HEK293T (cell line): ENCODE measurements at places on chromosomes 13 and 19.

GRCh38 chr13:21673539-21673788 is 2.6 kb downstream of the FGF9 start:
- no peak for DNase-seq

DNA sequence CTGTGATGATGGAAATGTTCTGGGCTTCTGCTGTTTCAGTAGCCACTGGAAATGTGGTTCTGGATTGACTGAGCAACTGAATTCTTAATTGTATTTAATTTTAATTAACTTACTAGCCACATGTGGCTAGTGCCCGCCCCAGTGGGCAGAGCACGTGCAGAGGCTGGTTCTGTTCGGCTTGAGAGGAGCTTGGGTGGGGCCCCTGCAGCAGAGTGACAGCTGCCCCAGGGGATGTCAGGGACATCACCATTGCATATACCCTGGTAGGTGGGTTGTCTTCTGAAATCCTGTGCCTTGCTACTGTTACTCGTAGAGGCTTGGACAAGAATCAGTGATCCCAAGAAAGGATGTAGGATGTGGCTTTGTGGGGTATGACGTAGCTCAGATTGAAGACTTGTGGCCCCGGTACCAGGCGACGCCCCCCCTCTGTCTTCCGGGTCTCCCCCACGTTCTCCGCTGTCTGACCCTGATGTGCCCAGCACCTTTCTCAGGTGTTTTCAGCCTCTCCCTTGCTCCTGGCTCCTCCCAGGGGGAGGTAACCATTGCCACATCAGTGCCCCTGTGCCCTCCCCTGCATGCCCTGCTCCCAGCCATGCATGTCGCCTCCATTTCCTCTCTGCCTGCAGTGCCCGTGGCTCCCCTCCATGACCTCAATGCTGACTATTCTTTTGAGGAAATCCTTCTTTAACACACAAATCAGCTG is 102.6 kb upstream of the RNF113B start:
- DNase-seq: no peak

DNA sequence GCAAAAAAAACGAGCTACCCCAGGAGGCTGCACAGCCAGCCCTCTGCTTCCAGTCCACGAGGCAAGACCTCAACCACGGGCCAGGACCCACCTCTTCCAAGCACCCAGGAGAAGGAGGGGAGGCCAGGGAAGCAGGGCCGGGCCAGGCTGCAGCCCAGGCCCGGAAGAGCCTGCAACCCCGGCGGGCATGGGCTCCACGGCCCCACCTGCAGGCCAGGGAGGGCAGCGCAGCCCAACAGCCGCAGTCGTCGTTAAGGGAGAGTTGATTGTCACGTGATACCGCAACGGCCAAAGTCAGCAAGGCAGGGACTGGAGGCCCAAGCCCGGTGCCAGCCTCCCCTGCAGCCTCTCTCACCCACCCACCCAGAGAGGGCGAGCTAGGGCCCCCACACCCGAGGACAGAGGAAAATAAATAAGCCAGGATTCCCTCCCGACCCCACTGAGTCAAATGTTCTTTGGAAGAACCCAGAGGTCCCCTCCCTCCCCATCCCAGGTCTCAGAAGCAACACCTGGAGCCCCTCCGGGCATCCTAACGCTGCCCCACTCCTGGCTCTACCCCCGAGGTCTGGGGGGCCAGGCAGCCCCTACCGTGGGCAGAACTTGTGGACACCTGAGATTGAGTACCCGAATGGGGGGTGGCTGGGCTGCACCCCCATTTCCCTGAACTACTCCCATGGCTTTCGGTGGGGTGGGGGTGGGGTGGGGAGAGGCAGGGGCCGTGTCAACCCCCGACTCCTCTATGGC is 5.2 kb upstream of the REXO1 start:
- DNase-seq: peak; percentile 85

GRCh38 chr19:44260343-44260681 is 626 bp downstream of the ZNF233 start:
- no peak for DNase-seq

GRCh38 chr19:33399745-33400681 is 26.5 kb downstream of the CEBPG start:
- DNase-seq: no peak

DNA sequence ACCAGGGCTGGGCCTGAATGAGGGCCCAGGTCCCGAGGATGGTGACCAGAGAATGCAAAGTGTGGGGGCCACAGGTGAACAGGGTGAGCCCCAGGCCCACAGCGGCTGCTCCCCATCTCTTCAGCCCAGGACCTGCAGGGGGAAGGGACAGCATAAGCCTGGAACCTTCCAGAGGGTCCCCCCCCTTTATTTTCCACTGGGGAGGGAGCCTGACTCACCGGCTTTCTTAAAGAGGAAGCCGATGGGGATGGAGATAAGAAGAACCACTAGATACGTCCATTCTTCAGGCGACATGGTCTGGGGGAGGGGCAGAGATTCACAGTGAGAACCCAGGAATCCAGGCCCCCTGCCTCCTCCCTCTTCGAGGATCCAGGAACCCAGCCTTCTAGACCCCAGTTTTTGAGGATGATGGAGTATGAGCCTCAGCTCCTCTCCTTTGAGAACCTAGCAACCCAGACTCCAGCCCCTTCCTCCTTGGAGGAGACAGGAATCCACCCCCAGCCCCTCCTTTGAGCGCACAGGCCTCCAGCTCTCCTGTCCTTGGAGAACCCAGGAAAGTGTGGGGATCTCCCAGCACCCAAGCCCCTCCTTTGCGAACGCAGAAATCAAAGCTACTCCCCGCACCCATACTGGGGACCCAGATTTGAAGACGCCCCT is 1.0 kb downstream of the MBOAT7 start:
- DNase-seq: no peak

DNA sequence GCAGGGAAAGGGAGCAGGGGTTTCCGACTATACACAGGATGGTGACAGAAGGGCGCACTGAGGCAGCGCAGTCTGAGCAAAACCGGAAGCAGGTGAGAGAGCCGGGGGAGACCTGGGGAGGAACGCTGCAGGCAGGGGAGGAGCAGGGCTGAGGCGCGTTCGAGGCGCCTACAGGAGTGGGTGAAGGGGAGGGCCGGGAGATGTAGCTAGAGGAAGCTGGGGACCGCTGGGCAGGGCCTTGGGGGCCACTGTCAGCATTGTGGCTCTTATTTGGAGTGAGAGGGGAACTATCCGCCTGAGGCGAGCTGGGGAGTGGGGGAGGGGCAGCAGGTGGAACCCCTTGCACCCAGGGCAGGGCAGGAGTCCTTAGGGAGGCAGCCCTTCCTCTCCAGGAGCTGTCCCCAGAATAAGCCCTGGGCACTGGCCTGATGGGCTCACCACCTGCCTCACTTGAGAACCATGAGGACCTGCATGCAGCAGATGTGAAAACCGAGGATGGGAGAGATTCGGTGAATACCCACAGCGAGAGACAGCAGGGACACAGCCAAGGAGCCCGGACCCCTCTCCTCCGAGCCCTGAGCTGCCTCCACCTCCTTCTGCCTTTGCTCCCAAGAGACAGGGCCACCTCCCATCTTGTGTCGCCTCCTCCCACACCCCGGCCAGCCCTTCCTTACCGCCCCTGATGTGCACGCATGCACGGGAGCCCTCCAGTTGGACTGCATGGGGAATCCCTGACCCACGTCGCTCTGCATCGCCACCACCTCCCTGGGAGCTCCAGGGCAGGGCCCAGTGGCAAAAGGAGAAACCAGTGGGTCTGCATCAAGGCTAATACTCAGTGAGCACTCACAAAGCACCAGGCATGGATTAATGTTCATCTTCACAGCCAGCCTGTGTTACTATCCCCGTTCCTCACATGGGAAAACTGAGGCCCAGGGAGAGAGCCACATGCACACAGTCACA is 10.3 kb downstream of the AKT2 start:
- DNase-seq: no peak

DNA sequence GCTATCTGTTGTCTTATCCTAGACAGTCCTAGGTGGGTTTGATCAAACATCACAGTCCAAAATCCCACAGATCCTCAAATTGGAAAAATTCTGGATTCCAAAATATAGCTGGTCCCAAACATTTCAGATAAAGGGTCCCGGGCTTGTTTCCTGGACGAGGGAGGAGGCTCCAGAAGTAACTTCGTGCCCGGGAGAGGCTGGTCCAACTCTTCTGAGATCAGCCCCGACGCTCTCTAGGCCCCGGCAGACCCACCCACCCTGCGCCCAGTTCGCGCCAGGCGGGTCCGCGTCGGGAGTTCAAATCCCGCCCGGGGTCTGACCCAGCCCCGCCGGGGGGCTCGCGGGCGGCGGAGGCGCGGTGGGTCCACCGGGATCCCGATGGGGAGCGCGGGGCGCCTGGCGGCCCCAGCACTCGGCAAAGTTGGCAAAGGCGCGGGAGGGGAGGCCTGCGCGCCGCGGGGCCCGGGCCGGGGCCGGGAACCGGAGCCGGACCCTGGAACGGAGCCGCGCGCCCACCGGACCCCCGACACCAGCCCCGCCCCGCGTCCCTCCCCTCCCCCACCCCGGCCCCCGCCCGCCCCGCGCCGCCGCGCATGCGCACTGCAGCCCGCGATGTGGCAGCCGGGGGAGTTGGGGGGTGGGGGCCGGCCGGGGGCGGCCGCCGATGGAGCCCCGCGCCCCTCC is 513 bp downstream of the MIER2 start:
- DNase-seq: peak; percentile 82

DNA sequence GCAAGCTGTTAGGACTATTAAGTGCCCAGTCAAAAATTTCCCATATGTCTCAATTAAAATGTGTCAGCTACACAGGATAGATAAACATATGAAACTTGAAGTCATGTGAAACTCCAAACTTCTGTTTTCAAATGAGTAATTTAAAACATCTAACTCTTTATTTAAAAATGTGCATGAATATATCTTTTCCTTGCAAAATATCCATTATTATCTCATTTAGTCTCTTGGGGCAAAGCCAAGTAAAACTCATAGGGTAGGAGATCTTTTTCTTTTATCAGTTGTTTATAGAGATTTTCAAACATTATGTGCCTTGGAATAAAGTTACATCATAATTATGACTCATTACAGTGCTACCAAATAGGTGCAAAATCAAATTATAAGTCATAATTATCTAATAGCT is 2020.1 kb upstream of the PRR20A start:
- DNase-seq: no peak

GRCh38 chr19:1774989-1775772 is 21.9 kb downstream of the ONECUT3 start:
- peak; percentile 69 for DNase-seq

- DNase-seq: no peak
Measured at GRCh38 chr19:11261431-11261970, 823 bp downstream of the DOCK6 start.

DNA sequence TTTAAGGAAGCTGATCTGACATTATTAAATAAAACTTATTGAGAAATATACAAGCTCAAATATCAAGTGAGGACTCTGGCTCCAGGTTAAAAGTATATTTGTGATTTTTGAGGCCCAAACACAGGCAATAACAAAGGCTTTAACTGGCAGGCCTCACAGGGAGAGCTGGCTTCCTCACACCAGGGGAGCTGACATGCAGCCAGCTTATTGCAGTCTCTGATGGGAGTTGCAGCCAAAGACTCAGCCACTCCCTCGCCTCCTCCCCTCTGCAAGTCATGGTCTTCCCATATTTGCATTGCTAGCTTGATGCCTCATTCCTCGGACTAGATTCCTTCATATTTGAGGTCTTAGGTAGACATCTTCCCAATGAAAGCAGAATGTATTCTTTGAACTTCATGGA is 647.1 kb upstream of the SLITRK6 start:
- DNase-seq: peak; percentile 67

- DNase-seq: no peak
Measured at GRCh38 chr13:46874006-46874405, 22.8 kb downstream of the HTR2A start.

DNA sequence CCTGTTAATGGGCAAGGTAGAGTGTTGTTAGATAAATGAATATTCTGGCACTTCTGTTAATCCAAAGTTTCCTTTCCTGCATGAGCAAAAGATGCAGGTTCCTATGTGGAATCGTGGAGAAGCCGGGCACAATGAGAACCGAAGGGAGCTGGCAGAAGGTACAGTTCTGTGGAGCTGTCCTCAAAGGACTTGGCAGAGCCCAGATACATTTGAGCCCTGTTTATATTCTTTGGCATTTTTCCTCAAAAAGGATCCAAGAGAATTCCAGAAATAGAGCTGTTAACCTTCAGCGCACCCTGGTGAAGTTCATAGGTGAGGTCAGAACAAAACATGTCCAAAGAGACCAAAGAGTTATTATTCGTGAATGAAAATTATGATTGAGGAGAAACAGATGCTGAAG is 4.0 kb upstream of the DLEU7 start:
- DNase-seq: no peak

DNA sequence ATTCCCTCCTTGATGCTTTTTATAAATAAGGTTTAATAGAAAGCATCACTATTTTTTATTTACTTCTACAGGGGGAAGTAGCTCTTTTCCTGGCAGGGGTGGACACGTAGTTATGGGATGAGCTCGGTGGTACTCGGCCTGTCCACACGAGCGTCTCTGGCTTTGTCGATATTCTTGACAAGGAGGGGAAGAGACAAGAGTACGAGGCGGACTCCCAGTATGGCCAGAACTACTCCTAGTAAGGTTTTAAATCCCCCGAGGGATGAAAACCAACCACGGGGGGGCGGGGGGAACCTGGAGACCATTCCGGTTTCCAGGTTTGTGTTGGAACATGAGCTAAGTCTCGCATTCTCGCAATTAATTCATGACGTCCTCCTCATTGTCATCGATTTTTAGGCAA is 5.6 kb upstream of the BSG start:
- no peak for DNase-seq

GRCh38 chr19:33125929-33126388 is 6.0 kb upstream of the WDR88 start:
- peak; percentile 75 for DNase-seq

GRCh38 chr13:37127691-37128241 is 22.3 kb upstream of the CSNK1A1L start:
- no peak for DNase-seq

DNA sequence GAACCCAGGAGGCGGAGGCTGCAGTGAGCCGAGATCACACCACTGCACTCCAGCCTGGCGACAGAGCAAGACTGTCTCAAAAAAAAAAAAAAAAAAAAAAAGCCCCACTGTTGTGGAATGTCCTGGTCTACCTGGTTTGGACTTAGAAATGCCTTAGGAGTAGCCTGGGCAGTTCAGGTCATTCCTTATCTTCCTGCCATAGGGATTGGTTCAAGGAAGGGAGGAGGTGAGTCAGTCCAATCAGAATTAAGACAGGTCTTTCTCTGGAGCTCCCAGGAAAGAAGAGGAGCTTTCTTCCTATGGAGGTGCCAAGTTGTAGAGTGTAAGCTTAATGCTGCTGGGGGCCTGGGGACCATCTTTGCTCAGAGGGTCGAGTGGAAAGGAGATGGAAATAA is 44.8 kb downstream of the SIPA1L3 start:
- DNase-seq: no peak
